Stimulated activated CD8-positive, alpha-beta memory T cell treated with anti-CD3 and anti-CD28 coated beads, Interleukin-7, amount 100 ng/mL, for 4 hours (primary cell): ENCODE measurements at places on chromosomes 16 and 17.

DNA sequence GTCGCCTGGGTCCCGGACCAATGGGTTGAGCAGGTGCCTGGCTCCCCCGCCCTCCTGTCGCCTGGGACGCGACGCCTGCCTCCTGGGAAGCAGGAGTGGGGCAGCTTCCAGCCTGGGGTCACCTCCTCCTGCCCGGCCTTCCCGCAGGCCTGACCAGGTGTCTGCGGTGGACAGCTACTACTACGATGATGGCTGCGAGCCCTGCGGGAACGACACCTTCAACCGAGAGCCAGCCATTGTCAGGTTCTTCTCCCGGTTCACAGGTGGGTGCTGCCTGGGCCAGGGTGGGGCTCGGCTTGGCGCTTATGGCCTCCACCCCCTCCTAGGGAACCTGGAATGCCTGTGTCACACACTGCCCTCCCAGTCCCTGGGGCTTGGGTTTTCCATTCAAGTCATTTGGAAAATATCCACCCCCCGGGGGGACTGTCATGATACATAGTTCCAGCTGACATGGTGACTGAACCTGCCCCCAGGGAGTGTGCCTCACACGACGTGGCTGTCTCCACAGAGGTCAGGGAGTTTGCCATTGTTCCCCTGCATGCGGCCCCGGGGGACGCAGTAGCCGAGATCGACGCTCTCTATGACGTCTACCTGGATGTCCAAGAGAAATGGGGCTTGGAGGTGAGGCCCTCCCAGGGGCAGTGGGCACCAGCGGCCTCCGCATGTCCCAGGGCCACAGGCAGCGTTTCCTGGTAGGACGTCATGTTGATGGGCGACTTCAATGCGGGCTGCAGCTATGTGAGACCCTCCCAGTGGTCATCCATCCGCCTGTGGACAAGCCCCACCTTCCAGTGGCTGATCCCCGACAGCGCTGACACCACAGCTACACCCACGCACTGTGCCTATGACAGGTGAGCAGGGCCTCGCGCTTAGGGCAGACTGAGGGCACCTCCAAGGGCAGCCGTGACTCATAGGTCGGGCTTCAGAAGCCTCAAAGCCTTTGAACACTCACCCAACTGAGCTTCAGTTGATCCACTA is 2.3 kb downstream of the DNASE1 start:
- DNase-seq = peak; percentile 43

GRCh38 chr17:16989953-16990860 is 18.3 kb upstream of the TNFRSF13B start:
- no peak for DNase-seq

- no peak for DNase-seq
These were observed 21.4 kb downstream of the TTLL6 start for GRCh38 chr17:48795444-48796162.

- no peak for DNase-seq
These were observed 15.8 kb upstream of the UQCRC2 start for GRCh38 chr16:21937336-21937829.

DNA sequence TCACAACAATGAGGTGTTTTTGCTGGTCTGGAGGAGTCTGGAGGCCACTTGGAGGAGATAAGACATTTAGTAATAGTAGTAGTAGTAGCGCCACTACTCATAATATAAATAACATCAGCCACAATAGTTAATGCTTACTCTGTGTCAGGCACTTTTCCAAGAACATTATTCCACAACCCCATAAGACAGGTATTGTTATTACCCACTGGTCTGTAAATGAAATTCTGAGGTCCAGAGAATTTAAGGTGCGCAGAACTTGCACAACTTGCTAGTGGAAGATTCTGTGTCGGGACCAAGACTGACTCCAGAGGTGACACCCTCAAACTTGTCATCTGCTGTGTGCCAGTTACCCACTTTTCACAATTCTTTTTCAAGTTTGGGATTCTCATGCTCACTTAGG is 106.5 kb downstream of the MRM1 start:
- no peak for DNase-seq
